ENCODE measurements at places on chromosomes 4 and X.

DNA sequence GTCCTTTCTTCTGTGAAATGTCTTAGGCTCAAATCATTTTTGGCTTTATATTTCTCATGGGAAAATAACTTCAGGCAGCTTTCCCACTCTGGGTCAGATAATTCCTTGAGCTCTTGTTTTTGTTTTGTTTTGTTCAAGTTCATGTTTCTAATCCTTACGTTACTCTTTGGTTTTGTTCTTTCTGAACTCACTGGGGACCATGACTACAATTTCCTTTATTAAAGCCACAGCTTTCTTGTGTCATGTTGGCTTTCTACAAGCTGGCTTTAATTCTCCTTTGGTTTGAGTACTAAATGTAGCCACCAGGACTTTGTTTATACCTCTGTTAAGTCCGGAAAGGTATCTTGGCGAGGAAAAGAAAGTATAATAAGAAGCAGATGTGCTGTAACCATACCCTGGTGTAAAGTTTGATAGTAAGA, 30.8 kb upstream of the ANXA3 start:
- no peak for DNase-seq

DNA sequence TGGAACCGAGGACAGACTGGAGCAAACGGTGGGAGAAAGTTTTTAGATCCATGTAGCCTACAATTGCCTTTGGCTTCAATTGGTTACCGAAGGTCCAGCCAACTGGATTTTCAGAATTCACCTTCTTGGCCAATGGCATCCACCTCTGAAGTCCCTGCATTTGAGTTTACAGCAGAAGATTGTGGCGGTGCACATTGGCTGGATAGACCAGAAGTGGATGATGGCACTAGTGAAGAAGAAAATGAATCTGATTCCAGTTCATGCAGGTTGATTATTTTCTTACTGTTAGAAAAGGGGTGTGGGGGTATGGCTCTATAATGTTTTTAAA, 702 bp downstream of the KLHL5 start:
- no peak for DNase-seq

DNA sequence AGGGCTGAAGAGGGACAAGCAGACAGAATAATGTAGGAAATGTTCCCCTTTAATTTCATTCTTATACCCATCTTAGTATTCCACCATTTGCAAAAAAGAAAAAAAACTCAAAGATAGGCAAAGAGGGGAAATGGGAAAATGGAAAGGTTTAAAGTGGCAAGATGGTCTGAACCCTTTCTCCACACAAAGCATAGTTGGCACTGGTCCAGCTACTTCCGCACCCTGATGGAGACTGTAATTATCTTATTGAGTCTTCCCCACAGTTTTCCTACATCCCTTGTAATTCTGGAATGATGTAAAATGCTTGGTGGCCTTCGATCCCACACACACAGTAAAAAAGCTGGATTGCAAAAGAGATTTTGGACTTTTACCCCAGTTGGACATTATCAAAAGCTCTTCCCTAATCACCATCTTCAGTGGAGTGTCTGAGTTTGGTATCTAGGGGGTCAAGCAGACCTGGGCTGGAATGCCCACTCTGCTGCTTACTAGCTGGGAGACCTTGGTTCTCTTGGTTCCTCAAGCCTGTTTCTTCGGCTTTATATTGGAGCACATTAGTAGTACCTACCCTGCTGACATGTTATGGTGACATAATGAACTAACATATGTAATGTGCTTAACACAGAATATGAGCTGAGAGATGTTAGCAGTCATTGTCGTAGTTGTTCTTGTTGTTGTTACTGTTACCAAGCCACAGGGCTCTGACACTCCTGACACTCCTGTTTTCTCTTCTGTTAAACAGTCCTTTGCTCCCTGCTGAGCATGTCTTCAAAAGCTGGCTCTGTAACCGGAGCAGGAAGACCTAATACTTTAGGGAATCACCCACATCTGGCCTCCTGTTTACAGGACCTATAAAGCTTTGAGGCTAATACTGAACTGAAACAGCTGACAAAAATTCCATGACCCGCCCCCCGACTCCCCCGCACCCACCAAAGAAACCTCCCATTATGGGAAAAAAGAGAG, 4.7 kb downstream of the SRPX2 start:
- peak; percentile 27 for DNase-seq

DNA sequence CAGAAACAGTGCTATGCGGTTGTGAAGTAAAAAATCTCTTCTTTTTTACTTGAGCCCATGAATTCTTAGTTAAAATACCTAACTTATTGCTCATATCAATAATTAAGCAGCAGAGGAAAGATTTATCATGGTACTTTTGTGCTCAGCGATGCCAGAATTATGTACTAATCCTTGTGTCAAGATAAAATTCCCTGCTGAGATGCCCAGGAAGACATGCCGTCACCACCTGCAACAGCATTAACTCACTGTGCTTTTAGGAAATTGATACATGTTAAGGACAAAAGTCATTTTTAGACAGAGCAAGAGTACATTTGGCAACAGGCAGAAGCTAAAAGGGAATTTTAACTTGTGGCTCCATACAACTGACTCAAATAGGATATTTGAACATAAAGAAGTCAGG, 138.9 kb downstream of the NPNT start:
- no peak for DNase-seq

DNA sequence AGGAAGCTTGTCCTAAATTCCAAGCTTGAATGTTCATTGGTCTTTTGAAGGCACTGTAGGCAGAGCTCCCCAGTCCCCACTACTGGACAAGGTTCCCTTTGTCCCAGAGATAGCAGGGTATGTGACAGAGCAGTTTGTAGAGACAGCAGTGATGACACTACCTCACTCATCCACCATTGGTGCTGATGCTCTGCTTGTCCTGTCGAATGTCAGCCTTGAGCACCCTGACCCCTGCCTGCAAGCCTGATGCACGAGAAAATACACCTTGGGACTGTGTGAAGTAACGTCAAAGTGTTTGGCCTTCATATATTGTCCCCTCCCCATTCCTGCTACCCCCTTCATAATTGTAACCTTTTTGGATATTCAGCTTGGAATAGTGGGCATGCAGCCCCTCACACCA, 188.9 kb upstream of the EOLA2 start:
- no peak for DNase-seq

DNA sequence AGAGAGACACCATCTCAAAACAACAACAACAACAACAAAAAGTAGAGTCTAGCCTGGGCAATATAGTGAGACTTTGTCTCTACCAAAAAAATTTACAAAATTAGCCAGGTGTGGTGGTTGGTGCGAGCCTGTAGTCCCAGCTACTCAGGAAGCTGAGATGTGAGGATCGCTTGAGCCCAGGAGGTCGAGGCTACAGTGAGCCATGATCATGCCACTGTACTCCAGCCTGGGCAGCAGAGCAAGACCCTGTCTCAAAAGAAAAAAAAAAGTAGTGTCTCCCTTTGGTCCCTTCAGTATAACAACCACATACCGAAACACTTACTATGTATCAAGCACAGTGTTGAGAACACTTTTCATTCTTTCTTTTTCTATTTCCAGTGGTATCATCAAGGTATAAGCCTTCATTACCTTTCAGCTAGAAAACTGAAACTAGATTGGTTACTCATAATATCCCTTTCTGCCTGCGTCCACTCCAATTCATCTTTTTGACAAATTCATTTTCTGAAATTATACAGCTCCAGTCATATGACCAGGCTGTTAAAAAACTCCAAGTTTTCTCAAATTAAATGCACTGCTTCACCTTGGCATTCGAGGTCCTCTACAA, 54.1 kb downstream of the RPS6KA3 start:
- DNase-seq, result no peak

DNA sequence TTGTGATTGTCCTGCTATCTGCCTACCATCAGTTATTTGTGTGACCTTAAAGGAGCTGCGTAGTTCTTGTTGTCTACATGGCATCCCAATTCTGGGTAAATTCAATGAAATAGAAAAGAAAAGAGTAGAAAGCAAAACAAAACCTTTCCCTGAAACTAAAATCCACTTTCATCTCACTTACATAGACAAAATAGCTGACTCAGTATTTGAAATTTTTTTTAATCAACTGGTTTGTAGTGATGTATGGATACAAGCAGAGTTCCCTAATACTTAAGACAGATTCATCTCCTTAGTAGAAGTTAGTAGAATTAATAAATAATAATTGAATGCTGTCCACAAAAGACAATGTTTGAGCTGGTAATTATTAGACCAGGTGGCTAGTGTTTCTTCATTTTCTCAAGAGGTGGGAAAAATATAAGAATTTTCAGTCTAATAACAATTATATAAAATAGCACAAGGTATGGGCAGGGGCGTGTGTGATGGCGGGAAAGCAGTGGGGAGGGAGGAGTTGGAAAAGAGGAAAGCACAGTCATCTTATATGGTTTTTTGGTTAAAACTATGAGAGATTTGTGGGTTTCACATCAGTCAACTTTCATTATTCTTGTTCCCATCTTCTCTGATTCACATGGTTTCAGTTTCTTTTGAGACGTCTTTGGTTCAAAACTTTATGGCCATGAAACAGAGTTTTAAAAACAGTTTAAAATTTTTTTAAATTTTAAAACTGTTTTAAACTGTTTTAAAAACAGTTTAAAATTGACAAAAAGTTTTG, 275.2 kb downstream of the SPRY1 start:
- DNase-seq, result no peak

GRCh38 chr4:77031544-77031943, 44.2 kb downstream of the CCNI start:
- no peak for DNase-seq

GRCh38 chr4:71586087-71586763, 197.7 kb downstream of the GC start:
- peak; percentile 56 for DNase-seq

- DNase-seq, result no peak
Observed at GRCh38 chr4:142043509-142043908, 407.1 kb downstream of the IL15 start.

DNA sequence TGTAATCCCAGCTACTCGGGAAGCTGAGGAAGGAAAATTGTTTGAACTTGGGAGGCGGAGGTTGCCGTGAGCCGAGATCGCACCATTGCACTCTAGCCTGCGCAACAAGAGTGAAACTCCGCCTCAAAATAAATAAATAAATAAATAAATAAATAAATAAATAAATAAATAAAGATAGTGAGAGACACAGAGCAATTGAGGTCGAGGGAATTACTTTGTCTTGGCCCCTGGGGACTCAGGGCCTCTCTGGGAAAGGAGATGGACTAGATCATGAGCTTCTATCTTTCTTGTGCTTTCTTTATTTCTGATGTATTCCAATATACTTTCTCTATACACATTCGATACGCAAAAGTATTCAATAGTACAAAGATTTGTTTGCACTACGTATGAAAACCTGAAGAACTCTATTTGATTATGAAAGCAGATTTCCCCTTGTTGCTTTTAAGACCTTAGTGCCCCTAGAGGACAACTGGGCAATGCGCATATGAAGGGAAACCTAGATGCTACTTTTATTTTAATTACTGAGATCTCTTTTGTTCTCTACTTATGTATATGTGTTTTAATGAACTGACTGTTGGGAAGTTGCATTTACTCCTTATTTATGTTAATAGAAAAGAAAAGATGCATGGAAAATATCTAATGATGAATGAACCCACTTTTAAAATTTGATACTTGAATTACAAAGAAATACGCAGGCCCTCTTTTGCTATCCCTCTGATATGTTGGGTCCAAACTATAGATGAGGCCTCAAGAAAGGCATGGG, 12.8 kb upstream of the ELOVL6 start:
- DNase-seq, result peak; percentile 66

- DNase-seq, result peak; percentile 70
Observed at GRCh38 chrX:78024349-78025059, 55.1 kb upstream of the PGAM4 start.

GRCh38 chrX:46782034-46782433, 23.1 kb upstream of the SLC9A7 start:
- no peak for DNase-seq

- DNase-seq, result peak; percentile 83
Observed at GRCh38 chrX:110795645-110796406, at the start of gene CHRDL1. TSS of gene CHRDL1 (minus strand) at chrX:110795817. CDS start at chrX:110792181, 3,636 bp downstream.

- peak; percentile 43 for DNase-seq
Observed at GRCh38 chr4:151604238-151604637, 156.6 kb downstream of the GATB start.

DNA sequence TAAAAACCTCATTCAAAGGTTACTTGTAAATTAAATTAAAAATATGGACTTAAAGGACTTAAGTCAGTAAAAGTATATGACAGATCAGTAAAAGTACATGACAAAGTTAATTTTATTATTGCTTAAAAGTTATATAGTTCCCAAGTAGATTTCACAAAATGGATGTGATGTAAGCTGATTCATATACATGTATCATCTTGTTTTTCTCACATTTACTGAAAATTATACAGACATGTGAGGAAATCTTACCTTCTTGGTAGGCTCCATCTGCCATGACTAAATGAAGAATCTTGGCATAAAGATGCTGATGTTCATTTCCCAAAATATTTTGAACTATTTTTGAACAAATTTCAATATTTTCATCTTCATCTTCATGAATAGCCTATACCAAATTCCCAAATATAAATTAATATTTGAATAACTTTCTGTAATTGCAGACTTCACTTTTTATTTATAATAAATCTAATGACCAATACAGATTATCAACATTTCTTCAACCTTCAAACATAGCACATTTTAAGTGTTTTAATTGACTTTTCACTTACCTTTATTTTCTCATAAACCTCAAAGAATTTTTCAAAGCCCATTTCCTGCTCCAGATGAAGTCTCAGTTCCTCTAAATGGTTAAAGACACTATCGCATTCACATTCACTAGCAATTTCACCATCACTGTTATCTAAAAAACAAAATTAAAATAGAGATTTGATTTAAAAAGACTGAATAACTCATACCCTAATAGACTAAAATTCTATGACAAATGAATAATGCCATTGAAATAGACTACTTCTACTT, 129.4 kb upstream of the SH3RF1 start:
- no peak for DNase-seq

- peak; percentile 59 for DNase-seq
Observed at GRCh38 chr4:150209140-150209829, 131.0 kb downstream of the DCLK2 start.

- no peak for DNase-seq
Observed at GRCh38 chr4:26525136-26525770, 35.0 kb upstream of the CCKAR start.

- no peak for DNase-seq
Observed at GRCh38 chr4:179625406-179625805, 2183.2 kb upstream of the AGA start.

GRCh38 chr4:181468451-181468850, 774.8 kb upstream of the TENM3 start:
- DNase-seq, result no peak

- DNase-seq, result no peak
Observed at GRCh38 chr4:143424276-143424675, 87.6 kb downstream of the GAB1 start.

GRCh38 chr4:24683116-24683515, 98.8 kb upstream of the DHX15 start:
- no peak for DNase-seq

GRCh38 chr4:182448281-182449151, 205.3 kb downstream of the TENM3 start:
- DNase-seq, result peak; percentile 91

DNA sequence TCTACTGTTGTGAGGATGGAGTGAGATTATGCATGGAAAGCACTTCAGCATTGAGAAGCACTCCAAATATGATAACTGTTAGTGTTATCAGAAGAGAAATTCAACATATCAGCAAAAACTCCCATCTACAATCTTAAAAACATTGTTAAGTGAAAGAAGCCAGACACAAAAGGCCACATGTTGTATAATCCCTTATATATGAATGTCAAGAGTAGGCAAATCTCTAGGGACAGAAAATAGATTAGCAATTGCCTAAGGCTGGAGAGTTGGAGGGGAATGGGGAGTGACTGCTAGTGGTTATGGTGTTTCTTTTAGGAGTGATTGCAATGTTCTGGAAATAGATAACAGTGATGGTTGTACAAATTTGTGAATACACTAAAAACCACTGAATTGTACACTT, 122.5 kb upstream of the LNX1 start:
- DNase-seq, result no peak

- peak; percentile 55 for DNase-seq
Observed at GRCh38 chr4:27293831-27294230, 433.2 kb downstream of the STIM2 start.

Measured in DMS53 (cell line).